ENCODE measurements at places on chromosomes 1 and 21.

- DNase-seq, result no peak
Measured at GRCh38 chr1:51420867-51421627, 90.7 kb upstream of the TTC39A start.

DNA sequence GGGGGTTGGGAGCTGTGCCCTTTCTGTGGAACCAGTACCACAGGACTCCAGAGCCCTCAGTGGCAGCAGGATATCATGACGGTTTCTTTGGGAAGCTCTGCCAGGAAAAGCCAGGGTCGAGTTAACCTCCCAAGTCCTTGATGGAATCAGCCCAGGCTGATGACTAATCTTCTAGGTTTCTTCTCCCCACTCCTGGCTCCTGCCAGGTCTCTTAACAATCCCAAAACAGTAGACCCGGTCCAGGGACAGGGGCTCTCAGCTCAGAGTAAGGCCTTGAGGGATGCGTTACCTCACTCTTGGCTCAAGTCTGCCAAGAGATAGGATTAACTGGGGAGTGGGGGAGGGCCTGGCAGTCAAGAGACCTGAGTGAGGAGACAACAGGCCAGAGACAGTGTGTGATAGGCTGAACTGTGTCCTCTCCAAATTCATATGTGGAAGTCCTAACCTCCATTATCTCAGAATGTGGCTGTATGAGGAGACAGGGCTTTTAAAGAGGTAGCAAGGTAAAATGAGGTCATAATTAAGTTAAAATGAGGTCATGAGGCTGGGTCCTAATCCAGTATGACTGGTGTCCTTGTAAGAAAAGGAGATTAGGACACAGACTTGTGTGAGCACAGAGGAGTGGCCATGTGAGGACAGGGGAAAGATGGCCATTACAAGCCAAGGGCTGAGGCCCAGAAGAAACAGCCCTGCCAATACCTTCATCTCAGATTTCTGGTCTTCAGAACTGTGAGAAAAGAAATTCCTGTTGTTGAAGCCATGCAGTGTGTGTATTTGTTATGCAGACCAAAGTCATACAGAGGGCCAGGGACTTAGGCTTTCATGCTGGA, 95.0 kb downstream of the BEND5 start:
- no peak for DNase-seq

DNA sequence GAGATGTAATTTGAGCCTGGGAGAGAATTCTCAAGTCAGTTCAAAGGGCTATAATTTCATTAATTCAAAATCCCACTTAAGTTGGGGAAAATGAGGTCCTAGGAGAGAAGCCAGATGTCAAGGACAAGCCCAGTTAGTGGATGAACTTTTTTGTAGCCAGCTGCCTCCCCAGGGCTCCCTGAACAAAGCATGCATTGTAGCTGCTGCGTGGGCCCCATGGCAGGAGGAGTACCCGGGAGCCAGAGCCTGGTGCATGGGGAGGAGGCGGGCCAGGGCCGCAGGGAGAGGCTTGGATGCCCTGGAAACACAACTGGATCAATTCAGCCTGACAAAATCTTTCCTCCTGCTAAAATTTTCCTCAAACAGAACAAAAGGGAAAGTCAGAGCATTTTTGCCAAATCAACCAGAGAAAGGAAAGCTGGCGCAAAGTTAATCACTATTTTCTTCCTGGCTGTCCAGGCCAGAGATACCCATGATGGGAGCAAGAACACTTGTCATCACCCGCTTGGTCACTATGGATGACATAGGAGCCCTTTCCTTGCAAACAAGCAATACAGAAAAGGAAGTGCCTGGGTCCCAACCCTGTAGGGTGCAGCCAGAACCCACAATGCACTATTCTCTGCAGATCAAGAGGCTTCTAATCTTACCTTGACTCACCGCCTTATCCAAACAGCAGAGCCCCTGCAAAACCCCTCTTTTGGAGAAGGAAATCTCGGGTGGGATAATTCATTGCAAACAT, 248.1 kb upstream of the RAB4A start:
- no peak for DNase-seq

- no peak for DNase-seq
Measured at GRCh38 chr1:116513956-116514355, 56.9 kb downstream of the CD58 start.

- DNase-seq, result no peak
Measured at GRCh38 chr1:151519667-151520066, 8.5 kb downstream of the CGN start.

DNA sequence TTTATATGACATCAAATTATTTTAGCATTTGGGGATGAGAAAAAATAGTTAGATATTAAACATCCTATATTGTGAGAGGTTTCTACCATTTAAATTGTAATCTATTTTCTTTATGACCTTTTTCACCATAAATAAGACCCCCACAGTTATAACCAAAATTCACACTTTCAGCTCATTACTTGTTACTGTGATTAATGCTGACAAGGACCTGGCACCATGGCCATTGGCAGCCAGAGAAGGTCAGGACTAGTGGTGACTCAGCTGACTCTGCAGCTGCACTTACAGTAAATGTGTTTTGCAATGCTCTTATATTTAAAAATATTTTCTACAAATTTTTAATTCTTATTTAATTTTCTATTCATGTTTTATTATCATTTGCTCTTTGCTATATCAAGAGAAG, 133.3 kb upstream of the C1orf105 start:
- DNase-seq, result no peak

DNA sequence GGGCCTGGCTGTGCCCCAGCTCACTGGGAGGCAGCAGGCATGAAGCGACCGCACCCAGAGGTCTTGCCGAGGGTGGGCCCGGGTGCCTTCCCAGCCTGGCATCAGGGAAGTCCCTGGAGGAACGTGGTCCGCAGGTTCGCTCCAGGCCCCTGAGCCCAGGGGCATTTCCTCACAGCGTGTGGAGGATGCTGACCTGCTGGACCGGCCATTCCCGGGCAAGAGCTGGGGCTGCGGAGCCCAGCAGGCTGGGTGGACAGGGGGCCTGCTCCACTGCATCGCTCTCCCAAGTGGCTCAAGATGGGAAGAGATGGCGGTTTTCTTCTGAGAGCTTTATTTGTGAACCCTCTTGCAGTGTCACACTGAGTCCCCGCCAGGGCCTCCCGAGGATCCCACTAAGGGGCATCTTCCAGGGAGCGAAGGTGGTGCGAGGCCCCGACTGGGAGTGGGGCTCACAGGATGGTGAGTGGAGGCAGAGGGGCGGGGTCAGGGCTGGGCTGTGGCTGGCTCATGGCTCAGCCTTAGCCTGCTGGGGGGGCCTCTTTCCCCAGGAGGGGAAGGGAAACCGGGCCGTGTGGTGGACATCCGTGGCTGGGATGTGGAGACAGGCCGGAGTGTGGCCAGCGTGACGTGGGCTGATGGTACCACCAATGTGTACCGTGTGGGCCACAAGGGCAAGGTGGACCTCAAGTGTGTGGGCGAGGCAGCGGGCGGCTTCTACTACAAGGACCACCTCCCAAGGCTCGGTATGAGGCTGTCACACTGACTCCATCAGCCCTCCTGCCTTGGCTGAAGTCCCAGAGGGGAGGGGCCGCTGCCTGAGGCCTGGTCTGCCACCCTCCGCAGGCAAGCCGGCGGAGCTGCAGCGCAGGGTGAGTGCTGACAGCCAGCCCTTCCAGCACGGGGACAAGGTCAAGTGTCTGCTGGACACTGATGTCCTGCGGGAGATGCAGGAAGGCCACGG, 7.2 kb upstream of the MMP23B start:
- DNase-seq, result no peak

- DNase-seq, result no peak
Measured at GRCh38 chr1:229653420-229653819, 27.4 kb downstream of the URB2 start.

- no peak for DNase-seq
Measured at GRCh38 chr1:51325391-51325790, 5.0 kb downstream of the TTC39A start.

DNA sequence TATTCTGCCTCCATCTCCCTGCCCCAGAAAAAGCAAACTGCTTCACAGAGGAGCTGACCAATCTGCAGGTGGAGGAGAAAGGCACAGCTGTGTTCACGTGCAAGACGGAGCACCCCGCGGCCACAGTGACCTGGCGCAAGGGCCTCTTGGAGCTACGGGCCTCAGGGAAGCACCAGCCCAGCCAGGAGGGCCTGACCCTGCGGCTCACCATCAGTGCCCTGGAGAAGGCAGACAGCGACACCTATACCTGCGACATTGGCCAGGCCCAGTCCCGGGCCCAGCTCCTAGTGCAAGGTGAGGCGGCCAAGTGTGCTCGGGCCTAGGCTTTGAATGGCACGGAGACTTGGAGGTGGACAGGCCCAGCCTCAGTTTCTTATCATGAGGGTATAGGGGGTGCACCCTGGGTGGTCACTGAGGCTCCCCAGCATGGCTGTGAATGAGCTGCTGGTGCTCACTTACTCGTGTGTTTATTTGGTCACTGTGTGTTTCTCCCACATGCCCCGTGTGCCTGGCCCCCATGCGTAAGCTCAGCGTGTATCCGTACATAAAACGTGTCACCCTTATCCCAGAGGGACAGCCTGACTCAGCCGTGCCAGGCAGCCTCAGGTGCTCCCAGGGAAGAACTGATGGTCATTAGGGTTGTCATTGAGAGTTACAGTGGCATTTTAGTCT, 75.8 kb downstream of the OBSCN start:
- DNase-seq, result no peak

- DNase-seq, result no peak
Measured at GRCh38 chr1:228980232-228980937, 245.1 kb downstream of the RHOU start.

- no peak for DNase-seq
Measured at GRCh38 chr1:220927442-220927841, 48.2 kb downstream of the HLX start.

GRCh38 chr1:86151427-86151826, 5.1 kb downstream of the COL24A1 start:
- DNase-seq, result no peak

DNA sequence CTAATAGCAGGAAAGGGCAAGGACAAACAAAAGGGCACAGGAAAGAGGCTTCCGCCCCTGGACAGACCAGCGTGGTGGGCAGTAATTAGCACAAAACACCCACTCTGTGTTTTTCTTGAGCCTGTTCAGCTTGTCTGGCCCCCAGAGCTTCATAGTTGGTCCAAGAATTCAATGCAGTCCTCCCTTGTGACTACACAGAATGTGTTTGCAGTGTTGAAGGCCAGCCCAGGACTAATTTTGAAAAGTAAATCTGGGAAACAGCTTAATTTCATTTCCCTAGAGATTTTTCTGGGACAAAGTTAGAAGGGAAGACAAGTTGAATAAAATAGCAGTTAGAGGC, 49.2 kb upstream of the LMO4 start:
- no peak for DNase-seq

DNA sequence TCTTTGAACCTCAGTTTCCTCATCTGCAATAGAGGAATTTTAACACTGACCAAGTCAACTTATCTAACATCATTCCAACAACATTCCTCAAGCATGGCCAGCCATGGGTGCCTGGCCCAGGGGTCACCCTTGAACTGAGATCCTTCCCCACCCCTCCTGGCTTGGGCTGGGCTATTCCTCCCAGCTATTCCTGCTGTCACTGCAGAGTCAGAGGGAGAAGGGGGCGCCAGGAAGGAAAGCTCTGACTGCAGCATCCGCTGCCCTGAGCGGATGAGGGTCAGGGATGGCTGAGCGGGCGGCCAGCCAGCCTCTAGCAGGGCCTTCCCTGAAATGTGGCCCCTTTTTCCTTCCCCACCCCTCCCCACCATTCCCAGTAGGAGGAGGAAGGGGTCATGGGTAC, 3.1 kb downstream of the TINAGL1 start:
- DNase-seq, result no peak

DNA sequence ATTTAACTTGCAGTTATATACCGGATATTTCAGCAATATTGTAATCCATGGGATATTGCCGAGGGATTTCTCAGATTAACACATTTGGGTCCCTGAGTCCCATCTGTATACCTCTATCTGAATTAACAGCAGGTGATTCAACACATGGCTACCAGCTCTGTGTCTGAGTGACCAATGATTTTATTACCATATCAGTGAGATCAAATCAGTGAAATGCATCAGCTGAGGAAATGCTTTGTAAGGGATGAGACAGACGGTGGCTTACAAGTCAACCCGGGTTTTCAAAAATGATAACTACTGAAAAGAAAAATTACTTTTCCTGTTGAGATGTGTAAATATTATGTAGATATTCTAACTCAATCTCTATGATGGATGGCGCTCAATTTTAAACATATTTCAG, 504.1 kb upstream of the PKN2 start:
- DNase-seq, result no peak

GRCh38 chr1:94240822-94241221, 3.4 kb upstream of the ARHGAP29 start:
- DNase-seq, result no peak

GRCh38 chr21:36015045-36015444, 45.3 kb downstream of the SETD4 start:
- DNase-seq, result no peak

DNA sequence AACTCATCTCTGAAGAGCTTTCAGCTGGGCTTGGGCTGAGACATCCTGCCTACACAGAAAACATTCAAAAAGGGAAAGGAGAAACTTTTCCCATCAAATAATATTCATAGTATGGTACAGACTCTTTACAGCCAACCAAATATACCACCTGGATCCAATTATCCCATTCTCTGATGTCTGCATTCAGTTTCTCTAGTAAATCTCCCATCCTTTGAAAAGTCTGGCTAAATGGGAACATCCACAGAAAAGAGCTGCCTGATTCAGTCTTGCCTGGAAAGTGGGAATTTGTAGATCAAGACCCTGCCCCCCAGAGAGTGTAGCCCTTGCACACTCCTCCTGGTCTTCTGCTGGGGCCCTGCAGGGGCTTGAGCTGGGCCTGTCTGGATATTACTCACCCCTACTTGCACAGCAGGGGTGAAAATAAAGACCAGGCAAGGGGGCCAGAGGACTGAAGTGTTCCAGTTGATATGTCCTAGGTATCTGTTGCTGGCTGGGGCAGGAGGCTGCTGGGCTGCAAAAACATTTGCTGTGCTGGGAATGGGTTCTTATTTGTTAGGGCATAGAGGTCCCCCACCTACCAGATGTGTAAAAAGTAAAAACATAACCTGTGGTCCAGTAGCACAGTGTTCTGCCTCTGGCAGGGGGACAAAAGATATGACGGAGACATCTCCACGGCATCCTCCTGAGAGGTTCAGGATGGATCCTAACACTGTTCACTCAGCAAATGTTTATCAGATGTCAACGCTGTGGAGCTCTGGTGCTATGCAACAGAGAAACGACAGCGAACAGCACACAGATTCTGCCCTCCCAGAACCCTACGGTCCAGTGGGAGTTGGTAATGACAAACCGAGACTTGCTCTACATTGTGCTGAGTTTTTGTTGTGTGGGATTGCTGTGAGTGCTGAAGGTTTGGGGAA, 140.3 kb downstream of the PLXNA2 start:
- no peak for DNase-seq

DNA sequence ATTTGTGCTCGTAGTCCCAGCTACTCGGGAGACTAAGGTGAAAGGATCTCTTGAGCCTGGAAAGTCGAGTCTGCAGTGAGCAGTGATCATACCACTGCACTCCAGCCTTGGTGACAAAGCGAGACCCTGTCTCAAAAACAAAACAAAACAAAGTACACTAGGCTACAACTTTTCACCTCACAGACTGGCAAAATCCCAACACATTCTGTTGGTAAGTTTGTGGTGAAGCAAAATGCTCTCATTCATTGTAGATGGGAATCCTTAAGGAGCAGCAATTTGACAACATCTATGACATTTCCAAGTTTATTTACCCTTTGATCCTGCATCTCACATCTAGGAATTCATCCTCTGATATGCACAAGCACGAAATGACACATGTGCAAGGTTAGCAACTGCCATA, 20.2 kb upstream of the SLC1A7 start:
- no peak for DNase-seq

- no peak for DNase-seq
Measured at GRCh38 chr21:39842741-39843459, 24.3 kb upstream of the PCP4 start.
